ENCODE measurements at places on chromosomes 7 and 10.

DNA sequence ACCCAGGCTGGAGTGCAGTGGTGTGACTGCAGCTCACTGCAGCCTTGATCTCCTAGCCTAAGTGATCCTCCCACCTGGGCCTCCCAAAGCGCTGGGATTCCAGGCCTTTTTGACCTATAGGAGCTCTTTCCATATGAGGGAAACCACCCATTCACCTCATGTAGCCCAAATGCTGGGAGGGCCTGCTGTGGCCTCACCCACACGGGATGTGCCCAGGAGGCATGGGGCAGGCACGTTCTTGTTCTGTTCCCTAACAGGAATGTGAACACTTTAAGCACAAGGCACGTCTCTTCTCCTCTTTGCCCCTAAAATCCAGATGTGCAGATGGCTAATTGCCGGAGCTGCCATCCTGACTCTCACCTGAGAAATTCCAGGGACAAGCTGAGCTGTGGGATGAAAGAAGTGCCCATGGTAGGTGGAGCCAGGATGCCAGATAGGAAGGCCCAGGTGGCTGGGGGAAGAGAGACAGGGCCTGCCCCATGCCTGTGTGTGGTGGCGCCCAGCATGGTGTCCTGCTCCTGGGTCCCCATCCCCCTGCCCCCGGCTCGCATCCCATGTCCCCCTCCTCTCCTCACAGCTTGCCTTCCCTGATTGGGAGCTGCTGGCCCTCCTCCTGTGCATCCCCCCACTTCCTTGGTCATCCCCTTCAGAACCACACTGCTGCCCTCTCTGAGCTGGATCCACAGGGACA is 17.3 kb downstream of the CAMK2B start:
- DNase-seq: no peak

DNA sequence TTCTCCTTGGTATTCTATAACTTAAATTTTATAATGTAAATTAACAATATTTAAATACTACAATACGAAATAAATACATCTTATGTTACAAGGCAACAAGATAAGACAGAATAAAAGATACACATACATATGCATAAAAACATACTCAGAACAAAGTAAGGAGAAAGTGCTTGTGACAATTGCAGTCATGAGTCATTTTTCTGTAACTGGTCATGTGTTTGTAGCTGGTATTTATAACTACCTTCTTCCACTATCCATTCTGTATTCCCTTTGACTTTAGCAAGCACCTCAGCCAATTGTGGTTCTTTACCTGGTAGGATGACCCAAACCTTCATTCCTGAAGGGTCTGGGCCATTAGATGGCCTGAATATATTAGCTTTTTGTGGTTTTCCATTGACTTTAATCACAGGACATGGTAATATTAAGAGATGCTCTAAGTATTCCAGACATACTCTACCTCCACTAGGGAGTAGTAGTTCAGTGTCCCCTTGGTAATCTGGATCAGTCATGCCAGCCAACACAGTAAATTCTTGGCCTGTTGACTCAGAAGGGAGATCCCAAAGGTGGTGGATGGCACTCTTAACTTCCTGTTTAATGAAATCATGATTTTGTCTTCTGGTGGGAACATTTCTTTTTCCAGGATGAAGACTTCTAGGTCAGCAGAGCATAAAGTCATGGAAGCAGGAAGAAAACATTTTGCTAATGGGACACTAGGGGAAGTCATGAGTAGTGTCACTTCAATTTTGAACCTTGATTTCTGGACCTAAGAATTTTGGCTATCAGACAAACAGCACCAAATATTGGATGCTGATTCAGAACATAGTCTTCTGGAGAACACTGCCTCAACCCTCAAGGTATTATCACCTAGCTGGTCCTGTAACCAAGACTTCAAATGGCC is 733.7 kb upstream of the IGFBP3 start:
- no peak for DNase-seq

GRCh38 chr7:27150568-27151340 is 1.6 kb downstream of the HOXA3 start:
- DNase-seq: peak; percentile 78

DNA sequence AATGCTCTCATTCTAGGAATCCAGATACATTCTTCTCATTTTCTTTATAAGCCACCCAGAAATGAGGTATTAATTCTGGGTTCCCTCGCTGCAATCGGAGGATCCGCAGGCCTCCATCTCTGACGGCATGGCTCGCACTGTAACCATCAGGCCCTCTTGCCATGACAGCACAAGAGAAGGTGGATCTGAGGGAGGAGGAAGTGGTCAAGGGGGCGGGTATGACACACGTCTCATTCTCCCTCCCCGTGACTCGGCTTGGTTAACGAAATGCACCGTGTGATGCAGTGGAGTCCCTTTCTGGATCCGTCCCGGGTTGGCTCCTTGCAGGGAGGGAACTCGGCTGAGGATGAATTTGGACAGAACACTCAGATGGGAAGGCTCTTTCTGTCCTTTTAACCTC is 280.2 kb downstream of the TCERG1L start:
- no peak for DNase-seq

- no peak for DNase-seq
Measured at GRCh38 chr7:87027900-87028299, 31.6 kb downstream of the ELAPOR2 start.
